Stimulated activated CD4-positive, alpha-beta T cell treated with anti-CD3 and anti-CD28 coated beads, Interleukin-4, amount 100 ng/mL, for 48 hours (primary cell): ENCODE measurements at places on chromosomes 1 and 21.
A peak's percentile ranks its signal among the peaks of the same experiment; 100 is the strongest.

DNA sequence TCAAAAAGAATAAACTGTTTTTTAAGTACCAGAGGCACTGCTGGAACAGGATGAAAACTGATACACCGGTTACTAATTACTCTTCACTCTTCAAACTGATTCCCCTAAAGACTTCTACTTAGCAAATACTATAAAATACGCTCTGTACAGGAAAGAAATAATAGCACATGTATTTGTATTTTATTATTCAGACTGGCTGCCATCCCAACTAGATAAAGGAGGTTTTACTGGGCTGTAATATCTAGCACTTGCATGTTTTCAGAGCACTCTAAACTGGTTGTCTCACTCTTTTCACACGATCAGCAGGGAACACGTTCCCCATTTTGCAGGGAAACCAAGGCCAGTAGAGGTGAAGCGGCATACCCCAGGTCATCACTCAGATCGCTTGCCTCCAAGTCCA is 9.2 kb downstream of the SMIM12 start:
- DNase-seq, result no peak

- no peak for DNase-seq
Measured at GRCh38 chr21:34186109-34186719, 112.8 kb downstream of the MRPS6 start.

DNA sequence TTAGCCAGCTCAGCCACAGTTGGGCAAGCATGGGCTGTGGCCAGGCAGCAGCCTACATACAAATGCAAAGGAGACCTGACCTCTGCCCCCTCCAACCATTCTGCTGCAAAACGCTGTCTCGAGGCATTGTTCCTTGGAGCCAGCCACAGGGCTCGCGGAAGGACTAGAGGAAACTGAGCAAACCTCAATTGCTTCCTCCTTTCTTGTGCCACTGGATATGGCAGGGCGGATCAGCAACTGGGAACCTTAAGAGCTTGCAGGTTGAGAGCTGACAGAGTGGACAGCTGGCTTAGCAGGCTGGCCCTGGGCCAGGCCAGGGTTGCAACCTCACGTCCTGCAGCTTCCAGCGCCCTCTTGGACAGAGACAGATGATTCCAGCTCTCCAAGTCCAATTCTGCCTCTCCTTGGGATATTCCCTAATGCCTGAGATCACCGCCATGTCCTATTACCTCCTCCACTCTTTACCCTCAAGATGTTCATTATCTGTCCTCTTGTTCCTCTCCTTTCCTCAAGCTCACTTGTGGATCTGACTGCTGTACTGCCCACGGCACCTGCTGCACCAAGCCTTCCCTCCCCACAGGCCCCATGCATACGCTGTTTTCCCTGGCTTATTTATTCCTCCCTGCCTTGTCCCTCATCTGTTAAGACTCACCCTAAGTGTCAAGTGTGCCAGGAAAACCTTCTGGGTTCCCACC is 67.5 kb downstream of the SDC3 start:
- no peak for DNase-seq

DNA sequence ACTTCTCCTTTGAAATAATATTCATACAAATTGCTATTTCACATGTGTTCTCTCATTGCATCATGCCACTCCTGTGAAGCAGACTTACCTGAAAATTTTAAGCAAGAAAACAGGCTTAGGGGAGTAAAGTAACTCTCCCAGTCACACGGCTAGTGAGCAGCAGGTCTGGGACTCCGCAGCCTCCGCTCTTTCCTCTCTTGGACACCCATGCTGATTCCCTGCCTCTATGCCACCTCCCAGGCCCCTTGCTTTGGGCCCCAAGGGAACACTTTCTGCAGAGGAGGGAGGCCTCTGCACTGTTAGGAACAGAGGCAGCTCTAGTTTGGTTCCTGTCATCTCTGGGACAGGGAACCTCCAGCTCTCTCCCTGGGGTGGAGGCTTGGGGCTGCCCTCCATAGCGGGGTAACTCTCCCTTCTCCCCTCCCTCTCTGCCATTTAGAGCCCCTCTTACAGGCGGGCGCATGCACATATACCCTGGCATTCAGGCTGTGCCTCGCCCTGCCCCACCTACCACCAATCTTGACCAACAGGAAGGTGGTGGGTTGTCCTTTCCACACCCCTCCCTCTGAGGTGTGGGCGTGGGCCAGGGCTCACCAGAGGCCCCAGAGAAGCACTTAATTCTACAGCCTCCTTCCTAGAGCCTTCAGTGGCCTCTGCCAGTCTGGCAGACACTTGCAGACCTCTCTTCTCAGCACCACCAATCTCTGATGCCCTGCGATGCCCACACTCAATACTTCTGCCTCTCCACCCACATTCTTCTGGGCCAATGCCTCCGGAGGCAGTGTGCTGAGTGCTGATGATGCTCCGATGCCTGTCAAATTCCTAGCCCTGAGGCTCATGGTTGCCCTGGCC is at the start of gene RXFP4:
Gene RXFP4 (plus strand): TSS at position 646 of the 852 bp plus-strand sequence. CDS start 72 bp downstream, at position 718.
- DNase-seq, result no peak

- no peak for DNase-seq
Measured at GRCh38 chr1:29785554-29785953, 549.2 kb downstream of the PTPRU start.

GRCh38 chr1:202697038-202697437 is 13.2 kb downstream of the SYT2 start:
- DNase-seq, result no peak

GRCh38 chr21:46459356-46460112 is 843 bp downstream of the DIP2A start:
- peak; percentile 3 for DNase-seq

- DNase-seq, result no peak
Measured at GRCh38 chr1:91601554-91602376, 101.1 kb downstream of the CDC7 start.

DNA sequence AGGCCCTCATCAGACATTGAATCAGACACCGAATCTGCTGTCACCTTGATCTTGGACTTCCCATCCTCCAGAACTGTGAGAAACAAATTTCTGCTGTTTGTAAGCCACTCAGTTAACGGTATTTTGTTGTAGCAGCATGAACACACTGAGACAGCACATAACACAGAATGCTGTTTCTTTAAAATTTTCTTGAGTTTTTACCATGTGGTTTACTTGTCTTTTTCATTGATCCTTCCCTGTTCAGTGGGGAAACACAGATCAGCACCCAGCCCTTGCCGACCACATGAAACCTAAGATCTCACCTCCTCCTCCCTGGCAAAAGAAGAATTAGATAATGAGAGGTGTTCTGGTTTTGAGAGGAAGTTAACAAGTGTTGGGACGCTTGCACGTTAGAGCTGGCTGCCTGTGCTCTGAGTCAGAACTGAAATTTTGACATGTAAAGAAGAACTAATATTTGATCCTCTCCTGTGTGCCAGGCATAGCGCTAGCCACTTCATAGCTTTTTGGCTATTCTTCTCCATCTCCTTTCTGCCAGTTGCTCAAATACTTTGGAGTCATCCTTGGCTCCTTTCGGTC is 179.6 kb downstream of the DHRS3 start:
- DNase-seq, result no peak

GRCh38 chr1:119883826-119884225 is 12.5 kb downstream of the ADAM30 start:
- no peak for DNase-seq

DNA sequence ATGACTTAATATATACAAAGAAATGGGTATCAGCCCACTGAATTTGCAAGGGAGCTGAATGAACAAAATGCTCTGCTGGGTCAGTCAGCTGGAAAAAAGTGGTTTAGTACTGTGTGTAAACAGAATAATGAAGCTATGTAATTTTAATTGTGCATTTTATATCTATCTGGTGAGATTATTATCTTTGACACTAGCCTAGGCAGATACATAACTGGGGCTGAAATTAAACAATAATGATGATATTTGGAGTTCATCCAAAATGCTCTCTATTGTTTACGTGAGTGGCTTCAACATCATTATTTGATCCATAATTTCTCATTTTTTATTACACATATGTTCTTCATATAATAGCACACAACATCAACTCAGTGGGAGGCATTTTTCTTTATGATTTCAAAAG is 208.5 kb upstream of the SNX7 start:
- DNase-seq, result no peak

GRCh38 chr1:7831458-7831857 is 21.4 kb downstream of the UTS2 start:
- DNase-seq, result no peak

DNA sequence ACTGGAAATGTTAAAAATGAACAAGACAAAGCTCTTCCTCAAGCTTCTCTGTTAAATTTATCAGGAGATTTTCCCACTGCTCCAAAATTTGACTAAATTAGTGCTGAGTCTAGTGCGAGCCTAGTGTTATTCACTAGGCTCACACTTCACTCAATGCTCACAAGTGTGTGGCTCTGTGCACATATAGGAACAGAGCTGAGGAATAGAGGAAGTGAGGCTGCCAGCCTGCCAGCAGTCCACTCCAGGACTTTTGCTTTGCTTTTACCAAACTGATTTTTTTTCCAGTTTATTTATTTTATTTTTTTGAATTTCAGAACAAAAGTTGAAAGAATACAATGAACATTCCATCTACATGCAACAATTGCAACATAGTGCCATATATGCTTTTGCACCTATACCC is 87.2 kb downstream of the VAV3 start:
- no peak for DNase-seq

GRCh38 chr1:246324711-246325110 is 182.4 kb downstream of the SMYD3 start:
- no peak for DNase-seq

DNA sequence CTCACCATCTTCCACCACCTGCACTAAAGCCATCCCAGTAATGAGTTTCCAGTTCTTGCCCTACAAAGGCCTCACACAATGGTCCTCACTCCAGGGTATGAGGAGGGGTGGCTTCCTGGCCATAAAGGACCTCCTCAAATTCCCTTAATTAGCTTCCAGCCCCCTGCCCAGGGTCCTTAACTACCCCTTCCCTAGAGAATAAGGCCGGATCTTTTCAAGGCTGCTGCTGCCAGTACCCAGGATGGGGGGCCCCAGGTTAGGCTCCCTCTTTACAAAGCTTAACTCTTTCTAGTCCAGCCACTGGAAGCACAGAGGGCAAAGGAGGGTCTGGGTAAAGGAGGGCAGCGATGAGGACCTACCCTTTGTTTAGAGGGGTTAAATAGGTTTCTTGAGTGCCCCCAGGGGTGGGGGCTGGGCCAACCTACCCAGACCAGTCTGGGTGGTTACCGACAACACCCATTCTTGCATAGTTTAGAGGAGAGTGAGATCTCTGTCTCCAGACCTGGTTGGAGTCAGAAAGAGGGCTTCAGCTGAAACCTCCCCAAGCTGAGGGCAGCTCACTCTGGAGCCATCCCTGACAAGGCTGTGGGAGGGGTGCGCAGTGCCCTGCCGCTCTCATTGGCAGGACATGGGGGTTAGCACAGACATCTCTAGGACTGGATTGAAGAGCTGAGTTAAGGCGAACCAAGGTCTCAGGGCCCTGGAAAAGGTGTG is 7.1 kb downstream of the BLACAT1 start:
- no peak for DNase-seq

- DNase-seq, result no peak
Measured at GRCh38 chr1:153364766-153365666, 7.4 kb downstream of the S100A9 start.

DNA sequence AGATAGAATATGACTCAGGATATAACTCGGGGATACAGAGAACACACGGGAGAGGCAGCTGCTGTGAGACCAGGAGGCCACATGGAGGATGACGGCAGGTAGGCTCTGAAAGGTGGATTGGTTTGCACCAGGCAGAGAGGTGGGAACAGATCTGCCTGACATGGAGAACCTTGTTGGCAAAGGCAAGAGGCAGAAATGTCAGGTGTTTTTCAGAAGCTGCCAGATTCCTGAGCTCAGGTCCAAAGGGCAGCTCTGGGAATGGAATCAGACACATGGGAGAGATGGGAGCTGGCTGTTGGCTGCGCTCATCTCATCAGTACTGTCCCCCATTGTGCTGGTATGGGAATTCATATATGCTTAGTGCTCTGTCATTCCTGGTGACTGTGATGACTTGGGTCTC is 19.2 kb downstream of the SYT6 start:
- no peak for DNase-seq

- no peak for DNase-seq
Measured at GRCh38 chr1:62621907-62622306, 24.6 kb downstream of the ANGPTL3 start.

DNA sequence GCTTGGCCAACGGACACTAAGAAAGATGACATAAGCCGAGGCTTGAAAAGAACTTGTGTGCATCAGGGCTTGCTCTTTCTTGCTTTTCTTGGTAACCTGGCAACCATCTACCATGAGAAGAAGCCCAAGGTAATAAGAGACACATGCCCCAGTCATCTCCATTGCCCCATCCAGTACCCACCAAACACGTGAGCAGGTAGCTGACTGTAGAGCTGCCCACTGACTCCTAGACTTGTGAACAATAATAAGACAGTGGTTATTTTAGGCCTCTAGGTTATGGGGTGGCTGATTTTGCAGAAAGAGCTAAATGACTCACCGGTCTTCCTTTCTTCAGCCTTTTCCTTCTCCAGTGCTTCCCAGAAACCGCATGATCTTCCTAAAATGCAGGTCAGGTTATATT is 105.0 kb upstream of the JUN start:
- DNase-seq, result no peak

- DNase-seq, result no peak
Measured at GRCh38 chr1:41866285-41866684, 52.4 kb downstream of the HIVEP3 start.

DNA sequence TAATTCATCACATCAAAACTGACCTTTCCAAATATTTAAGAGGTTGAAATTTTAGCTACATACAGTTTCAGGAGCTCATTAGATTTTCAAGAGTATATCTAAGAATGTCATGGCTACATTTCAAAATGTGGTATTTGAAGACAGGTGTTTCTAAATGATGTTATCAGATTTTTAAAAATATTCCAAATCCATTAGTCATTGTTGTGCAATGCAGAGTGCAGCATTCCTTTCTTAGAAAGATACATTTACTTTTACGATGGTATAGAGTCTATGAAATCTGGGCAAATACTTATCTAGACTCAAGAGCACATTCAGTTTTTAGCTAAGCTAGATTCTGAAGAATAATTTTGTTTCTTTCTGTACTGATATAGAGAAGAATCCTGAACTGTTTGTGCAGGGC is 230.3 kb downstream of the CHRM3 start:
- no peak for DNase-seq

GRCh38 chr1:9553736-9554144 is 14.5 kb downstream of the SLC25A33 start:
- DNase-seq, result no peak

- no peak for DNase-seq
Measured at GRCh38 chr1:202227053-202227672, 33.6 kb downstream of the LGR6 start.
